ENCODE measurements at places on chromosomes 4 and X.

- peak; percentile 75 for DNase-seq
Observed at GRCh38 chrX:119004920-119005524, 30.6 kb downstream of the LONRF3 start.

GRCh38 chr4:185437809-185438208, 12.0 kb upstream of the UFSP2 start:
- DNase-seq, result no peak

DNA sequence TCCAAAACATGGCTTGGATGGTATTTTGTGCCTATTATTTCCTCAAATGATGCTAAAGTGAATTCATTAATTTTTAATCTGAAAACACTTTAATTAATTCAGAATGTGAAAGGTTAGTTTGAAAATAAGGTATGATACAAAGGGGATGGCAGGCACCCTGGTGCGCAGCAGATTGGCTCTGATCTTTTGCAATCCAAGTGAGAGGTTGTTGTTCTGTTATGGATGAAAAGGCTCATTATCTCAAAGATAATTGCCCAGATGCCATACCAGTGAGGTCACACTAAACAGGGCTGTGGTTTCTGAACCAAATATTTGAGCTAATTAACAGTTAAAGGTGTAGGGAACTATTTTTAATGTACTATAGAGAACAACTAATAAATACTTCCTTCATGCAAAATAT, 504.9 kb downstream of the RAPGEF2 start:
- DNase-seq, result no peak

DNA sequence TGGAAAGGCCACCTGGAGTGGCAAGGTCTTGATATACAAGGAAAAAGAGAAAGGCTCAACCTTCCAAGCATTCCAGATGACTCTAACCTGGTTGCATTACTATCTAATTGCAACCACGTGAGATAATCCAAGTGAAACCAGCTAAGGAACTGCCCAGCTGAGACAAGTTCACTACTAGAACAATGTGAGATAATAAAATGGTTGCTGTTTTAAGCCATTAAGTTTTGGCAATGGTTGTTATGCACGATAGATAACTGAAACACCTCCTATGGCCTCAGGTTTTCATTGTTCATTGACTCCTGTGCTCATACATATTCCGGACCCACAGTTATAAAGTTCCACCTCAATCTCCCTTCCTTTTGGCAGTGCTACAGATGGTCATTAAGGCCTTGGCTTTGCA, 9.2 kb upstream of the CXorf66 start:
- DNase-seq, result no peak

DNA sequence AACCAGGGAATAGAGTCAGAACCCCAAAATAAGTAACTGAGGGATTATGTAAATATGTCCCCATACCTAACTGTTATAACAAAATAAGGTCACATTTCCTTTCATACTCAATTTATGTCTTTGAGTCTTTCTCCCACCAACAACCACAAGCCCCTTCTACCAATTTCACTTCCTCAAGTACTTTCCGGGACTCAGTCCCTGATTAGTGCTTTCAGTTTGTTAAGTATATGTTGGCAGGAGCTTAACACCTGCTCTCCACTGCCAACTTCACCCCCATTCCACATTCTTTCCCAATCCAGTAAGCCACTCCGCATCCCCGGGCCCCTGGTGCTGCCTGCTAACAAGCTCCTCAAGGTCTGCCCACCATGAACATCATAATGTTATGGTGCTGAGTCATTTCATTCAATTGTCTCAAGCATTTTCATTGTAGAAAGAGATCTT, 71.3 kb upstream of the SPRY1 start:
- no peak for DNase-seq

DNA sequence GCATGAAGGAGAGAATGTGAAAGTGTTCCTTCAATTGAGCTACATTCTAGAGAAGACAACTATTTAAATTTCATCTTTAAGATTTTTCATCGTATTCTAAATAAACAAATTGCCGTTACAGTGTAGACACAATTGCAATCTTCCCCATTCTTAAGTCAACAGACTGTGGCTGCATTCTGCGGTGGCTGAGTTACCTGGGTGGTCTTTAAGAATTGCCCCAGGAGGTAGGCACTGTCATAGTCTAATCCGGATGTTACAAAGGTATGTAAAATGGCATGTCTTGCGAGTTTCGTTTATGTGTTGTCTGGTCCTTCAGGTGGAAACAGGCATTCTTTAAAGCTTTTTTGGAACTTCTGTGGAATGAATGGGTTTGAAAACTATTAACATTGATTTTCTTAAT, 586.1 kb upstream of the PITX2 start:
- DNase-seq, result no peak
